ENCODE measurements at places on chromosomes 12 and 14.

GRCh38 chr12:50314636-50315312 lies 31.5 kb upstream of the LIMA1 start:
- no peak for DNase-seq

DNA sequence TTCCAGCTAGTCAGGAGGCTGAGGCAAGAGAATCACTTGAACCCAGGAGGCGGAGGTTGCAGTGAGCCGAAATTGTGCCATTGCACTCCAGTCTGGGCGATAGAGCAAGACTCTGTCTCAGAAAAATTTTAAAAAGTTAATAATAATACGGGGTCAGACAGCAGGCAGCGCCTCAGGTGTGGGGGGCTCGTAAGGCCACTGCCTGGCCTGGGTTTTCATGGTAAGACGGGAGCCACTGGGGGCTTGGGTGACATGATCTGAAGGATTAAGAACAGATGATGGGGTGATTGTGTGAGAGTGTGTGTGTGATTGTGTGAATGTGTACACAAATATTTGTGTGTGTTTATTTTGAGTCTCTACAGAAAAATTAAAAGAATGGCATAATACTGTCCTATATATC lies 23.6 kb downstream of the BCL7A start:
- DNase-seq = no peak

GRCh38 chr12:27631365-27631764 lies 64.9 kb upstream of the REP15 start:
- DNase-seq = no peak

DNA sequence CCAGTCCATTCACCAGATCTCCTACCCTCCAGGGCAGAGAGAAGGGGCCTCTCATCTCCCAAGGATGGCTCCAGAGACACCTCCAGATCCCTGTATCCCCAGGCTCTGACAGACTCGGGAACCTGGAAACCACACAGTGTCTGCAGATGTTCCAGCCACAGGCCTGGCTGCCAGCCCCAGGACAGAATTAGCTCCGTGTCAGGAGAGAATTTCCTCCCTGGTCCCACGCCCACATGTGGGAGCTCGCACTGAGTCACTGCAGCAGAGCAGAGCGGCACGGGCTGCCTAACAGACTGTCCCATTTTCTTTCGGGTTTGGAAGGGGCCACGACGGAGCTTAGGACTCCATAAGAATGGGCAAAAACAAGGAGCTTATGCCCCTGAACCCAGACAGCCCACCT lies 33.6 kb downstream of the CMKLR1 start:
- no peak for DNase-seq

DNA sequence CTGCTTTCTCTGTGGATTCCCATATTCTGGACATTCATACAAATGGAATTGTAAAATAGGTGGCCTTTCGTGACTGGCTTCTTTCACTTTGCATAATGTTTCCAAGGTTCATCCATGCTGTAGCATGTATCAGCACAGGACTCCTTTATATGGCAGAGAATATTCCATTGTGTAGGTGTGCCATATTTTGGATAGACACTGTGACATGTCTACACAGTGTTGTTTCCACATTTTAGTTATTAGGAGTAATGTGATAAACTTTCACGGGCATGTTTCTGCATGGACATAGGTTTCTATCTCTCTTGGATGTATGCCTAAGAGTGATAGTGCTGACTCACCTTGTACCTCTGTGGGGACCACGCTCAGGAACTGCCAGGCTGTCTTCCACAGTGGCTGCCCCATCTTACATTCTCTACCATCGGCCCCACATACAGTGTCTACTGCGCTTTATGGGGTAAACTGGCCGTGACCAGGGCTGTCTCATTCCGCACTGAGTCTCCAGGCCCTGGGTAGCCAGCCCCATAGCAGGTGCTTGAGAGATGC lies 7.1 kb upstream of the KRT84 start:
- no peak for DNase-seq

DNA sequence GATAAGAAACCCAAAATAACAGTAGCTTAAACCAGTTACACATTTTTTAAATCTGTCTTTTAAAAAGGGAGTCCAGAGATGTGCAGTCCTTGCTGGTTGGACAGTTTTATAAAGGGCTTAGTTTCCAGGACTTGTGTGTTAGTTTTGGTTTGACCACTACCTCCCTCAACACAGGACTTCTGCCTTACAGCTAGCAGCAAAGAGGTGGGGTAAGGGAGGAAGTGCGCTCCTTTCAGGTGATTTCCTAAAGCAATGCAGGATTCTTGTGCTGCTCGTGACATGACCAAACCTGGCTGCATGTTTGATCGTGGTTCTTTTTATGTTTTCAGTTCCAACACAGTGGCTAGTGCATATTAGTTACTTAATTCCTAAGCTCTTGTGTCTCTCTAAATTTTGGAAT lies 266.2 kb downstream of the TMTC2 start:
- DNase-seq = no peak

Data from stimulated activated CD8-positive, alpha-beta memory T cell treated with anti-CD3 and anti-CD28 coated beads, Interleukin-4, amount 100 ng/mL, for 4 hours (primary cell).